Activated T-cell treated with anti-CD3 and anti-CD28 coated beads for 48 hours (primary cell): ENCODE measurements at places on chromosomes 7 and 10.

DNA sequence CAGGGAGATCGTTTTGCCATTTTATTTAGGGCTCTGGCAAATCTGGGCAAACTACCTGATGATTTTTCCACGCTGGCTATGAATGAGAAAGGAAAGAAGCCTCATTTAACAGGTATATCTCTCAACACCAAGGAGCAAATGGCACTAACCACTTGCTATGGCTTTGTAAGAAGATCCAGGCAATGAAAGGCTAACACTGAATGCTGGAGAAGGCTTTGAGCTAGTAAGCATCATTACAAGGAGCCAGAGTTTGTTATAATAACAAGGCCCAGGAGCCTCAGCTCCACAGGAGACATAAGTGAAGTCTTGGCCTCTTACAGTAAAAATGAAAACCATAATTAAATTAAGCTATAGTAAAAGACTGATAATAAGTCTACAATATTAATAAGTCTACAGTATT, 123.1 kb downstream of the CNOT4 start:
- DNase-seq = no peak

GRCh38 chr10:63767138-63767801, 246.1 kb downstream of the REEP3 start:
- DNase-seq = no peak

- no peak for DNase-seq
Measured at GRCh38 chr10:88041243-88042159, 178.1 kb downstream of the PTEN start.

- DNase-seq = no peak
Measured at GRCh38 chr10:1141261-1141660, 85.1 kb downstream of the WDR37 start.

- no peak for DNase-seq
Measured at GRCh38 chr7:131747658-131748232, 191.3 kb upstream of the PODXL start.

- DNase-seq = peak; percentile 37
Measured at GRCh38 chr7:8176370-8177081, 85.4 kb downstream of the ICA1 start.

DNA sequence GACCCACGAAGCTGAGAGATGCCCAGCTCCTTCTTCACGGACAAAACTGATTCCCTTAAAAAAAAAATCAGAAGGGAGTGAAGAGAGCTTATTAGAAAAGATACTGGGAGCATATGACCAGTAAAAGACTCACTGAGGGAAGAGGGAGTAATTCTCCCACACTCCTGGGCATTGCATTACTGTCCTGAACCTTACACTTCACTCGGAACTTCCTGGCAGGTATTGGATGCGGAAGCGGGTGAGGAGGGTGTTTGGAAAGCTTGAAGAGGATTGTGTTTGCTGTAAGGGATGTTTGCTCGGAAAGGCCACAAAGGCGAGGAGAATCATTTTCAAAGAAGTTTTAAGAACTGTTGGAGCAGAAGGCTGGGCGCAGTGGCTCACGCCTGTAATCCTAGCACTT, 375 bp downstream of the HKDC1 start:
- DNase-seq = no peak

DNA sequence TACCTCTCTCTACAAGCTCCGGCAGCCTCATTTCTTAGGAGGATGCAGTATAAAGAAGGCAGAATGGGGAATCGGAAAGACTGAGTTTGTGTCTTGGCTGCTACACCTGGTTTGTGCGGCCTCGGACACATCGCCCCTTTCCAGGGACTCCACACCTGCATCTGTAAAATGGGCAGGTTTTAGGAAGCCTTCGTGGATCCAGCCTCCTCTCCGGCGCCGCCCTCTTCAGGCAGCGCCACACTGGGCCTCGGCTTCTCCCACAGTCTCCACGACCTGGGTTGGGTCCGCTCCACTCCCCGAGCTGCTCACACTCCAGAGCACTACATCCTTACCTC, 341 bp downstream of the GOT1 start:
- no peak for DNase-seq

GRCh38 chr7:118182593-118183427, 1.2 kb upstream of the LSM8 start:
- no peak for DNase-seq

GRCh38 chr10:63780101-63780500, 258.9 kb downstream of the REEP3 start:
- DNase-seq = no peak

GRCh38 chr10:67257018-67257417, 331.2 kb downstream of the LRRTM3 start:
- no peak for DNase-seq

DNA sequence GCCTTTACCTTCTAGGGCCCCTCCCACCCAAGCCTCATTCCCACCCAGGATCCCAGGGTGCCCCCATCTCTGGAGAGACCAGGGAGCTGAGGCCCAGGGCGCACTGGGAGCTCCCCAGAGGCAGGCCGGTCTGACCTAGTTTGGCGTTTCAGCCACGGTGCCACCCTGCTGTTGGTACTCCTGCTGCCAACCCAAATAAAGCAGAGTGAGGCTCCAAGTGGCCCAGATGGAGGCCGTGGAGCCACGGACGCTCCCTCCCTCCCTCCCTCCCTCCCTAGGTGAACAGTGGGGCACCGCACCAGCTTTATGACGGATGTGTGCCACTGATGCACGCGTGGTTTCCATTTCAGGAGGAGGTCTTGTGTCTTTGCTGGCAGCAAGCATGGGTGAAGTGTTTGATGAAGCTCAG, 1.8 kb downstream of the INPP5A start:
- no peak for DNase-seq

GRCh38 chr10:125141860-125142484, 18.4 kb downstream of the CTBP2 start:
- DNase-seq = no peak

GRCh38 chr7:95529701-95530100, 44.0 kb downstream of the ASB4 start:
- no peak for DNase-seq

DNA sequence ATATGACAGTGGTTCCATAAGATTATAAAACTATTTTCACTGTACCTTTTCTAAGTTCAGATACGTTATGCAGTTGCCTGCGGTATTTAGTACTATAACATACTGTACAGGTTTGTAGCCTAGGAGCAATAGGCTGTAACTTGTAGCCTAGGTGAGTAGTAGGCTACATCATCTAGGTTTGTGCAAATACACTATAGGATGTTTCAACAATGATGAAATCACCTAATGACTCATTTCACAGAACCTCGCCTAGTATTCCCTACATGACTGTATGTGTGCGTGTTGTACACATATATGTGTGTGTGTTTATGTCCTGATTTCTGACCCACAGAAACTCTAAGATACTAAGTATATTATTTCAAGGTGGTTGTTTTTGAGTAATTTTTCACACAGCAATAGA, 139.0 kb downstream of the HERPUD2 start:
- no peak for DNase-seq

- DNase-seq = no peak
Measured at GRCh38 chr7:149778327-149778637, 4.9 kb upstream of the ZNF467 start.

- no peak for DNase-seq
Measured at GRCh38 chr7:50199824-50200223, 104.7 kb upstream of the IKZF1 start.

GRCh38 chr10:44956717-44957706, 2.6 kb upstream of the RASSF4 start:
- no peak for DNase-seq

- DNase-seq = peak; percentile 35
Measured at GRCh38 chr10:70617798-70618568, 15.4 kb upstream of the PRF1 start.

DNA sequence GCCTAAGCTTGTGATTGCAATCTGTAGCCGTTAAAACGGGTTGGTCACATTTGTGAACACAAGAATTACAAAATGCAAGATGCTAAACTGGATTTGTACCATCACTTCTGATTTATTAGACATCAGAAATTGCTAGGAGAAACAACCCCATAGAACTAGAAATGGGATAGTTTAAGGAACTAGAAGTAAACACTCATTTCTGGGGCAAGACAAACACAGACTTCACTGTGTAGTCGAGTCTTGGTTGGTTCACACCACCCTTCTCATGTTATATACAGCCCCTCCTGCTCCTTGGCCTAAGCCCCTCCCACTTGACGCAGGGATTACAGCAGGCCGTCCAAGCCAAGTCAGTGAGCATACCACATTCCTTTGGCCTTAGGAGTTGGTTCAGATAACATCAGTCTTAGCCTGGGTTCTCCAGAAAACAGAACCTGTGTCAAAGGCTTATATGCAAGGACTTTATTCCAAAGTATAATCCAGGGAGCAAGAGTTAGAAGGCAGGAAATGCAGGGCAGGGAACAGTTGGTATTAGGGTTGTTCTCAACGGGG, 2.0 kb upstream of the NRAP start:
- no peak for DNase-seq

DNA sequence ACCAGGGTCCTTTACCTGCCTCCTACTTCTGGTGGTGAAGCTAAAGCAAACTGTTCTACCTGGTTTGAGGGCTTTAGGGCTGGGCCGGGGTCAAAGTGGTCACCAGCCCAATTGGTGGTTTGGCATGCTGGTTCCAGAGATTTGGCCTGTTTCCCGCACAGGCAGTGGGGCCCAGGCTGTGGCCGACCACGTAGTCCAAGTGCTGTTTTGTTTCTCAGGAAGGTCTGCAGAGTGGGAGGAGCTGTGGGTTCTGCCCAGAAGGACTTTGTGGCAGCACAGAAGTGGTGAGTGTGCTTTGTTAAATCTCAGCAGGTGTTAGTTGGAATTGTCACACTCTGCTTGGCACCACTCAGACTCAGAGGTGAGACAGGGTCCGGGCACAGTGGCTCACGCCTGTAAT, 85.8 kb downstream of the MKX start:
- DNase-seq = no peak

DNA sequence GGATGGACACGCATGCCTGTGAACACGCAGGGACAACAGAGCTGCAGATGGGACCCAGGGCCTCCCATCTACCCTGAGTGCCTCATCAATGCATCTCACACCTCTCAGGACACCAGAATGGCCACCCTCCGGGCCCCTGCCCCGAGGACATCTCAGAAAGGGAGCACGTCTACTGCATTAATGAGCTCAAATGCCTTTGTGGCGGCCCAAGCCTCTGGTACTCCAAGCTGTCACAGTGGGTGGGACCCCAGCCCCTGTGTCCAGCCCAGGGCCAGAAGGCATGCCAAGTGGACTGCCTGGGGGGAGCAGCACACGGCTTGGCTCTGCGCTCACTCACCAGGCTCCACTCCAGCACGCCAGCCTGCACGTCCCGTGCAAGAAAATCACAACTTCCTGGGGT, 52.0 kb downstream of the TCERG1L start:
- no peak for DNase-seq

DNA sequence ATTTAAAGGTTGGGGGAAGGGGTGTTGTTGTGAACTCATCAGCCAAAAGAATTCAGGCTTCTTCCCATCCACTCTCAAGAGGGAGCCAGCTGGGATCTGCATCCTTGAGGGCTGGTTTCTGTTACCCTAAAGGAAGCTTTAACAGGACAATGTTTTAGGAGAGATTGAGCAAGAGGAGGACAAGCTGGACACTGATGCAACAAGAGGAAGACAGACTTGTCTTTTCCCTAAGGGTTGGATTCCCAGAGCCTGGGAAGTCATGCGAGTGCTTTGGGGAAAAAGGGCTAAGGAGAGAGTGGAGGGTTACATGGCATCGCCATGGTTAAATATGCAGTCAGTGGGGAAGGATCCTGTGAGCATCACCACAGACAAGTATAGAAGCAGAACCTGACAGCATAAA, 47.6 kb upstream of the PDE1C start:
- DNase-seq = no peak

DNA sequence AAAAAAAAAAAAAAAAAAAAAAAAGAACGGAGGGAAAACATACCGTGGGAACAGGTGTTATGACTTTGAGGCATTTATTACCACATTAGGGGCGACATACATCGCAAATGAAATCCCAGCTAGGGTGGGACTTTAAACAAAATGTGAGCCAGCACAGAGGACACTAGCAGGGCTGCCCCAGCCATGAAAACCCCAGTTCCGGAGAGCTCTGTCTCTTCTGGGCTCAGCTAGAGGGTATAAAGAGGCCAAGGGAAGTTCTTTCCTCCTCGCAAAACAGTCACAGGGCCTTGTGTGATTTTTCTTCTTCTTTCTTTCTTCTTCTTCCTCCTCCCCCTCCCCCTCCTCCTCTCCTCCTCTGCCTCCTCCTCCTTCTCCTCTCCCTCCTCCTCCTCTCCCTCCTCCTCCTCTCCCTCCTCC, 59.9 kb upstream of the ECHDC3 start:
- no peak for DNase-seq

DNA sequence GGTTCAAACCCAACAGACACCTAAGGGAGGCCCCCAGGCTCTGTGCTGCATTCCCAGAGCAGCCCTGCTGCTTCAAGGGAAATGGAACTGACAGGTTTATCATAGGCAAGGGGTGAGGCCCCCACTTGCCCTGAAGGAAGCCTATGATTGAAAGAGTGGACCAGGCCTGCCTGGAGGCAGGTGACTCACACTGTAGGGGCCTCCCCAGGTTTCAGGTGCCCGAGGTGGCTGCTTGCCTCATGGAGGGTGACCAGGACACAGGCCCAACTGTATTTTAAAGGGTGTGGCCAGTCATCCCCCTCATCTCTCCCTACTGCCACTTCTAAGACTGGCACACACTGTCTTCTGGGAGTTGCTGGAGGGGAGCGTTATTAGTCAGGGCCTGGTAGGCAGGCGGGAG, 85.4 kb downstream of the ATXN7L1 start:
- DNase-seq = no peak
